ENCODE measurements at places on chromosomes 16 and 17.

DNA sequence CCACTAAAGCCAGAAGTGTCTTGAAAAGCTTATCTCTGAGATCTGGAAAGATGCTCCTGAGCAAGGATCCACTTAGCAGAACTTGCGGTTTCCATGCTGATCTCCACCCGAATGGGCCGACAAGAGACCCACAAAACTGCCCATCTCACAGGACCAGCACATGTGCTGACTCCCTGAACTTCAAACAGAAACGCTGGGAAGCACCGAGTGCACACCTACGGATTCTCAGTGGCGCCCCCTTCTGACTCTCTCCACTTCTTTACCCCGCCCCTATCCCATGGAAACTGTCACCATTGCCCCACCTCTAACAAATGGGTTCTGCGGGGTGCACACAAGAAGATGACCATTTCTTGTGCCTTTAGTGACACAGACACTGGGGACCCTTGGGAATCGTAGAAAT lies 21.4 kb downstream of the CDRT4 start:
- DNase-seq, result no peak

GRCh38 chr17:77741109-77741508 lies 217.4 kb upstream of the TNRC6C start:
- DNase-seq, result no peak

DNA sequence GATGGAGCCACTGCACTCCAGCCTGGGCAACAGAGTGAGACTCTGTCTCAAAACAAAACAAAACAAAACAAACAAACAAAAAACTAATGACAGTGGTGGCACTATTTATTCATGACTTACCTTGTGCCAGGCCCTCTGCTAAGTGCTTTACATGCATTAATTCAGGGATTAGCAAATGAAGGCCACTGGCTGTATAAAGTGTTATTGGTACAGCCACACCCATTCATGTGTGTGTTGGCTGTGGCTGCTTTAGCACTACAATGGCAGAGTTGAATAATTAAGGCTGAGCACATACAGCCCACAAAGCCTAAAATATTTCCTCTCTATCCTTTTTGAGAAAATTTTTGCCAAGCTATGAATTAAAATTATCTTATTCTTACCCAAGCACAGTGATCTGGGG lies 531.8 kb upstream of the CDH5 start:
- no peak for DNase-seq

DNA sequence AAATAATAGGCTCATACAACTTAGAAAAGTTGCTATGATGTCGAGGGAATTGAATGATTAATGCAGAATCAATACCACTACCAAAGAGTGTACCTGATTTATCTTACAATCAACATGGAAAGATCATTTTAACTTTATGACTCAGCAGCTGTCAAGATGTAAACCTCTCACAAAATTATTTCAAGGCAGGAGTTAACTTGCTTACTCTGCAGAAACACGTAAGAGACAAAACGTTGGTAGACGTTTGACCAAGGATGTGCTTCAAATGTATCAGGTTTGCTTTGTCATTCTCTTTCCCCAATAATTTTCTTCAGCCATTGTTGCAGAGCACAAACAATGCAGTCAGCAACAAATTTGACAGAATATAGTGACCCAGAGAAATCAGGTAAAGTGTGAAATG lies 415.8 kb upstream of the KIF2B start:
- no peak for DNase-seq

- no peak for DNase-seq
Measured at GRCh38 chr16:75048530-75048929, 49.7 kb downstream of the ZNRF1 start.

Data from putamen (tissue), 1 donor.